ENCODE measurements at places on chromosomes 12 and 14. TPM values are rescaled to one million over a fixed set of nuclear protein-coding genes. Genes with fewer than 3 reads are reported as not detected.

- DNase-seq, result no peak
These were observed 191.4 kb downstream of the SNAPC1 start for GRCh38 chr14:61953602-61954001.

DNA sequence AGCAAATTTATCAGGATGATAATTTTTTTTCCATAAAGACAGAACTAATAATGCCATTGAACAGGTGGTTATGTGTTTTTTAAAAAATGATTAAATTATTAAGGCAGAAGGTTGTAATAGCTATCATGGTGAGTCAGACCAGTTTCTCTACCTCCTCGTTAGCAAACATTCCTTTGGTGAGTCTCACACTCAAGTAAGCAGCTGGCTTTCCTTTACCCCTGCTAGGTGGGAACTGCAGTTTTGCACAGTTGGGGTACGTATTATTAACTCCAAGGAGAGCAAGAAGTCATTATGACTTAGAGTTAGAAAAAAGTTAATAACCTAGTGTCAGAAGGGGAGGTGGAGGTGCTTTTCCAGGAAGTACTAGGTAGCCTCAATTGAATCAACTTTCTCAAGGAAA lies 165.3 kb downstream of the SNAPC1 start:
- DNase-seq, result no peak

GRCh38 chr12:82688596-82688995 lies 1.9 kb downstream of the TMTC2 start:
- no peak for DNase-seq

The BBS10 gene
- total RNA-seq, result 6.6 TPM

GRCh38 chr14:92968291-92969020 lies 45.5 kb downstream of the CHGA start:
- DNase-seq, result no peak
